ENCODE measurements at places on chromosomes 2 and 18. TPM values are rescaled to one million over a fixed set of nuclear protein-coding genes. Genes with fewer than 3 reads are reported as not detected.
A peak's percentile ranks its signal among the peaks of the same experiment; 100 is the strongest.

The PDE1A gene
- total RNA-seq: 0.06 TPM

The C2orf80 gene
- not detected for total RNA-seq

The RIT2 gene
- not detected for total RNA-seq

The VAMP5 gene
- total RNA-seq: not detected

The DLX2 gene
- total RNA-seq: 0.19 TPM

The BMP10 gene
- total RNA-seq: not detected

The RAX gene
- 78.1 TPM for total RNA-seq

The IGFBP2 gene
- 371 TPM for total RNA-seq

The KCNG2 gene
- 0.99 TPM for total RNA-seq

The GBX2 gene
- not detected for total RNA-seq

The COL4A3 gene
- not detected for total RNA-seq

The IL36B gene
- total RNA-seq: not detected

The REG3A gene
- total RNA-seq: not detected

The CHRND gene
- total RNA-seq: not detected

- no peak for DNase-seq
Measured at GRCh38 chr2:182415771-182416170, 11.1 kb downstream of the PDE1A start.

DNA sequence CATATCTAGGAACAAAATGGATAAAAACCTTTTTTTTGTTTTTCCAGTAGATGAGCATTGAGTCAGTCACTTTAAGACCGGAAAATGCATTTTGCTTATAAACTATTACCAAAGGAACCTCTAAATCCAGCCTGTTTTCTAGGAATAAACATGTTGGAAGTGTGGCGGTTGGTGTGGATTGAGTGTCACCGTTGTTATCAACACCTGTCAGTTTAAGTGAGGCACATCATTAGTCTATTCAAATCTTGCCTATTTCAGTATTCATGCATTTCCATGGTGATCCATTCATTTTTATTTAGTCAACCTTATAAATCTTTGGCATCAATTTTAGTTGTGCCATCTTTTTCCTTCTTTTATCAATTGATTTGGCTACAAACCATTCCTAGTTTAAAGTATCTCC, 3.3 kb downstream of the KLHL29 start:
- no peak for DNase-seq

GRCh38 chr2:166411473-166412230, 35.9 kb upstream of the SCN9A start:
- DNase-seq: no peak

DNA sequence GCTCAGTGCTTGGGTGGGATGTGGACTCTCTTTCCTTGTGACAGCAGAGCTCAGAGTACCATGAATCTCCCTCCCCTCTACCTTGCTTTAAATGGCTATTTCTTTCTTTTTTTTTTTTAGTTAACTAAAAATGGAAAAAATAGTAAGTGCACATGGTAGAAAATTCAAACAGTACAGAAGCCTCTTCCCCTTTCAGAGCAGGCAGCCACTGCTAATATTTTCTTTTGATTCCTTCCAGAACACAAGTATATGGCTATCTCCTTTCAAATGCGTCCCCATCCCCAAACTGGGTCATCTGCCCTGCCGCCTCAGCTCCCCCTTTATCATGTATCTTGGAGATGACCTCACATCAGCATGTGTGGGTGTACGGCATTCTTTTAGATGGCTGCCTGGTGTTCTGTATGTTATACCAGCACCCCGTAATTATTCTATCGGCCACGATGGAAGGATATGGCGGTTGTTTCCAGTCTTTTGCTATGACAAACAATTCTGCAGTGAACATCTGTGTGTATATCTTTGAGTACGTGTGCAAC, 70.5 kb upstream of the DLX2 start:
- no peak for DNase-seq

GRCh38 chr2:189374481-189374880, 66.8 kb upstream of the WDR75 start:
- no peak for DNase-seq

GRCh38 chr18:60585670-60586069, 213.1 kb upstream of the MC4R start:
- DNase-seq: no peak

- no peak for DNase-seq
Measured at GRCh38 chr2:76180676-76181075, 470.0 kb upstream of the GCFC2 start.

DNA sequence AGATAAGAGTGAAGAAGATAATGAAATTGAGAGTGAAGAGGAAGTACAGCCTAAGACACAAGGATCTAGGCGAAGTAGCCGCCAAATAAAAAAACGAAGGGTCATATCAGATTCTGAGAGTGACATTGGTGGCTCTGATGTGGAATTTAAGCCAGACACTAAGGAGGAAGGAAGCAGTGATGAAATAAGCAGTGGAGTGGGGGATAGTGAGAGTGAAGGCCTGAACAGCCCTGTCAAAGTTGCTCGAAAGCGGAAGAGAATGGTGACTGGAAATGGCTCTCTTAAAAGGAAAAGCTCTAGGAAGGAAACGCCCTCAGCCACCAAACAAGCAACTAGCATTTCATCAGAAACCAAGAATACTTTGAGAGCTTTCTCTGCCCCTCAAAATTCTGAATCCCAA, 15.7 kb downstream of the MSH6 start:
- no peak for DNase-seq

DNA sequence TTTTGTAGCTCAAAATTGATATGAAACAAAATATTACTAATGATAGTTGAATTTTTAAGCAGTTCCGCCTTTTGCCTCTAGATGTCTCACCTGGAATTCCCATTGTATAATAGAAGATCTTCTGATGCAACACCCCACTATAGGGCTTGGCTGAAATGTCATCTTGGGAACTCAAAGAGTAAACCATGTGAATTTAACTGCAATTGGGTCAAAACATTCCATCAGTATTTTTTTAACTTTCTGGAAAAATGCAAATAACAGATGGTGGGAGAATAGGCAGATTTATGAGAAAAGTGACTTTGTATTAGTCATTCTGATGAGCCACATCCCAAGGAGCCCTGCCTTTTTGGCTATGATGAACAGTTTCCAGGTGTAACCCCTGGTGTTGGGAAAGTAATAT, 489.9 kb downstream of the NYAP2 start:
- peak; percentile 38 for DNase-seq

GRCh38 chr2:174778085-174778981, 14.1 kb upstream of the CHRNA1 start:
- DNase-seq: no peak

- DNase-seq: no peak
Measured at GRCh38 chr2:62858231-62858832, 152.8 kb downstream of the EHBP1 start.

GRCh38 chr2:232857158-232857563, 12.9 kb upstream of the SNORC start:
- no peak for DNase-seq

DNA sequence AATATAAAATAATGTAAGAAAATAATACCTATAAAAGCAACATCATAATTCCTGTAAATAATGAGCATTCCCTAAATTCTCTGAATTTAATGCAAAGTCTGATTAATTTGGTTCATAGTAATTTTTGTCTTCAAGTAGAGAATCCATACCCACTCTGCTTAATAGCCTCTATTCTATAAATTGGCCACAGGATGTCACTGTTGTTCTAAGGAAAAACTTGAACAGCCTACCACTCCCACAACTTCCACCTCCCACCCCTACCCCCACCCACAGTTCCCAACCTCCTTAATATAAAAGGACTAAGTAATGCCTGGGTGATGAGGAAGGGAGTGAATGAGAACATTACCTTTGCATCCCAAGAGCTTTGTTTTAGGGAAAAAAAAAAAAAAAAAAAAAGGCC, 27.2 kb upstream of the BBS5 start:
- peak; percentile 58 for DNase-seq

DNA sequence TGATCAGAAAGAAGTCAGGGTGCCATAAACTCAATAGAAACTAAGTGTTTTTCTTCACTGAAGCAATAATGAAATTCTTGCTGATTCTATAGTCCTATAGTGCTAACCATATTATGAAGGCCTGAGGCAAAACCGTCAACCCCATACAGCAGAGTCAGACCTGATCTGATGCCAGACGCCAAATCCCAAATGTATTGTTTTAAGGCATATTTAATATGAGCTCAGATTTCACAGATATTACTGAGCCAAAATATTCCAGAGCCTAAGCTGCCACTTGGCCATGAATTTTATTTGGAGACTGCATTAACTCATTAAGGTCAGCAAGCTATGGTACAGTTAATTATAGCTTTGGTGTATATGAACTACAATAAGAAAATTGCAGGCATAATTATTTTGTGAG, 53.4 kb downstream of the SCN1A start:
- DNase-seq: no peak

DNA sequence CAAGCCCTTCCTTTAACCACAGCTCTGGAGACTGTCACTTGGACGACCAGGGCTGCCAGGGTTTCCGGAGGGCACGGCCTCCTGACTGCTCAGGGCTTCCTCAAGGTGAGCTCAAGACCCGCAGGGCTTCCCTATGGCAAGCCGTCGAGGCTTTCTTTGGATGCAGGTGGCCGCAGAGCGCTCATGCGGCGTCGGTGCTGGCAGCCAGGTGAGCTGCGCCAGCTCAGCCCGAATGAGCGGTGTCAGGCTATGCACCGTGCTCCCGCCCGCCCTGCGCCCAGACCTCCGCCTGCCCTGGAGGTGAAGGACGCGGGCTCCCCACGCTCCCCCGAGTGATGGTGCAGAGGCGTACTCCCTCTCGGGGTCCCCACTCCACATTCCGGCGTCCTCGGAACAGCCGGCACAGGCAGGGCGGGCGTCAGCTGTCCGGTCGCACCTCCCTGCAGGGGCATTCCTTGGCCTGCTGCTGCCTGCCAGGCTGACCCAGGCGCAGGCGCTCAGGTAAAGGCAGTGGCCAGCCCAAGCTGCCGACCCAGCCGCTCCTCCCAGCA, 20.8 kb upstream of the TUBB6 start:
- peak; percentile 55 for DNase-seq

DNA sequence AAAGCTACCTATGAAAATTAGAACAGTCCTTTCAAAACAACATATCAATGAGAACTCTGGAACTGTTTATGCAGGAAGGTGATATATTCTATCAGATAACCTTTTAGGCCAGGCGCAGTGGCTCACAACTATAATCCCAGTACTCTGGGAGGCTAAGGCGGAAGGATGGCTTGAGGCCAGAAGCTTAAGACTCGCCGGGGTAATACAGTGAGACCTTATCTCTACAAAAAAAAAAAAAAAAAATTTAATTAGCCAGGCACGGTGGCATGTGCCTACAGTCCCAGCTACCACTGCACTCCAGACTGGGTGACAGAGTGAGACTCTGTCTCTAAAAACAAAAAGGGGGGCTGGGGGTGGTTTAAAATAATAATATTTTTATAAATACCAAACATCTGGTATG, 77.9 kb downstream of the OSBPL1A start:
- DNase-seq: no peak

- DNase-seq: no peak
Measured at GRCh38 chr2:36337354-36337753, 18.2 kb upstream of the CRIM1 start.

GRCh38 chr2:165434865-165435496, 34.5 kb upstream of the CSRNP3 start:
- DNase-seq: no peak

- peak; percentile 44 for DNase-seq
Measured at GRCh38 chr2:154713675-154714074, 15.2 kb downstream of the KCNJ3 start.

- DNase-seq: peak; percentile 83
Measured at GRCh38 chr2:125745514-125745913, 910.4 kb upstream of the GYPC start.

DNA sequence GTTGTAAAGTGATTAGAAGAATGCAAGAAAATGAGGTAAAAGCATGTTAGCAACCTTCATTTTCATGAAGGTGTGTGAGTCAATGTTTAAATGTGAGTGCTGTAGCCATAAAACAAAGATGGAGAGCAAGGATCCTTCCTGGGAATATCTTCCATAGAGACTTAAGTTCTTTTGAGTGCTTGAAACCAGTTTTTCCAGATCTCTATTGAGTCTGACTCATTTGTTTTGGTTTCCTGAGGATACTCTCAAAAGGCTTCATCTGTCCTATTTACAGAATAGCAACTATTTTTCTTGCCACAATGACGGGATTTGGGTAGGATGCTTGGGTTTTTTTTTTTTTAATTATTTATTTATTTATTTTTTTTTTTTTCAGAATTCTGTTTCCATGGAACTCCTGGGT, 45.9 kb upstream of the ASB1 start:
- no peak for DNase-seq

- no peak for DNase-seq
Measured at GRCh38 chr2:8281950-8282857, 399.7 kb upstream of the ID2 start.

All from neural progenitor cell (in vitro differentiated cells).